ENCODE measurements at places on chromosomes 1 and 21. TPM values are rescaled to one million over a fixed set of nuclear protein-coding genes. Genes with fewer than 3 reads are reported as not detected.

DNA sequence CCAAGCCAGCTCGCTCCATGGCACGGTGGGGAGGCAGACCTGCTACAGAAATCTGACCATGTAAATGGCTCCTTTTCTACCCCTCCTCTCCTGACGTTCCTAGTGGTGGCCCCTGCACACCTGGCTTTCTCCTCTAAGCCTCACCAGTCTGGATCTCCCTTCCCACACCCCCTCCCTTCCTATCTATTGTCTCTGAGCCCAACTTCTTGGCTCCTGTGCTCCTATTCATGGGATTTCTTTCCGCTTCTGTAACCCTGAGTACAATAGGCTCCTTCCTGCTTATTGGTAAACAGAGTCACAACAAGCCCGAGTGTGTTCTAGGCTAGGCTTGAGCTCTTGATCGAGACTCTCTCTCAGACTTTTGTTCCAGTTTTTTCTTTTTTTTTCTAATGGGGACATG, 17.6 kb downstream of the OPTC start:
- no peaks in the 10 kb centered on the region for H3K27me3 ChIP-seq
- H3K4me3 ChIP-seq = no peak overlapping the region
- H3K4me1 ChIP-seq = peaks cover 75% of the 10 kb centered on the region
- H3K27ac ChIP-seq = peak overlapping the region; percentile 85

- no peak for DNase-seq
- no peaks in the 10 kb centered on the region for H3K4me1 ChIP-seq
- peaks cover 96% of the 10 kb centered on the region for H3K36me3 ChIP-seq
Measured at GRCh38 chr1:17655922-17656321, 99.2 kb upstream of the ACTL8 start.

DNA sequence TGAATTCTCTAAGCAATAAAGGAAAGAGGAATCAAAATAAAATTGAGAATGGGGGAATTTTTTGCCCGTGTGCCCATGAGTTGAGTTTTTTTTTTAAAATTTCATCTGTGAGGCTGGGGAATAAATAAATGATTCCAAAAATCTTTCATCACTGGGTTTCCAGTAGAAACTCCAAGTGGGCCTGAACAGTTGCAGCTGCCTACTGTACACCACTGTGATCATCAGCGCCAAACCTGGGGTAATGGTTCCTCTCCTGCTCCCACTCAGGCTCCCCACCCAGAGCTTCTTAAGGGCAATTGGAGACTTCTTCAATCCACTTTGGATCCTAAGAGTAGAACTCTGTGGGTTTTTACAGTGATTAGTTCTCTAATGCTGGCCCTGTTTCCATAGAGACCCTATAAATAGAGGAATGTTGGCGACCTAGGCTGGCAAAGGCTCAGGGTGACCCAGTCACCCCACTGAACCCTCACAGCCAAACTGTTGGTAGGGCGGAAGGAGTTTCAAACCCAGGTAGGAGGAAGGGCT, 9.3 kb downstream of the TMCC2 start:
- H3K36me3 ChIP-seq = no peaks in the 10 kb centered on the region
- DNase-seq = no peak
- H3K4me3 ChIP-seq = no peak overlapping the region
- H3K27ac ChIP-seq = no peak overlapping the region
- H3K27me3 ChIP-seq = no peaks in the 10 kb centered on the region

DNA sequence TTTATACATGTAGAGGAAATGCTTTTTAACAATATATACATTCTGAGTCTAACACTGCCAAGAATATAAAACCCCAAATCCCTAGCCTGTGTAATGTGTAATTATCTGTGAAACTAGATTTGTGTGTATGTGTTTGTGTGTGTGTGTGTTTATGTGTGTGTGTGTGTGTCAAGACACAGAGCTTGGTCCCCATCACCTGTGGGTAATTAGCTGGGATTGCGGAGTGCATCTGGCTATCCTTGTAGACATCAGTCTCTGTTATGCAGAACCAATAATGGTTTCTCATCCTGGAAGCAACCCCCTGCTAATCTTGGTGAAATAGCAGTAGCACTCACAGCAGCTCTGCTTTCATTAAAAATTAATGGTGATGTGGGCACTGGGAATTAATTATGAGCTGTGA, 26.3 kb upstream of the ST6GALNAC3 start:
- H3K4me1 ChIP-seq = peaks cover 11% of the 10 kb centered on the region
- H3K36me3 ChIP-seq = no peaks in the 10 kb centered on the region
- DNase-seq = no peak
- H3K4me3 ChIP-seq = no peak overlapping the region
- no peaks in the 10 kb centered on the region for H3K27me3 ChIP-seq

DNA sequence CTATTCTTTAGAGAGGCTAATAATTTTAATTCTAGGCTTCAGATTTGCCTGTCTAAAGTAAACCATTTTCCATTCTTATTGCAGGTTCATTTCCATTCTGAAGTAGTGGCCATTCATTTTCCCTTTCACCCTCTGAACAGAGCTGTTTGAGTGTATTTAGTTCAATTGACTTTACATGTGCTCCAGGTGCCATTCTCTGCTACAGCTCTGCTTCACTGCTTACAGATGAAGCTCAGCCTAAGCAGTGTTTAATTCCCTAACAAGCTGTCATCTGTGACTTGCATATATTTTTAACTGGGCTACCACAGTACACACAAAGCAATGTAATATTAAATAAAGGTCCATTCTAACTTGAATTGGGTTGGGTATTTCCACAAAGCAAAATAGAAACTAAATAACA, 1031.6 kb downstream of the KCNT2 start:
- no peak overlapping the region for H3K27ac ChIP-seq
- no peaks in the 10 kb centered on the region for H3K36me3 ChIP-seq
- H3K4me1 ChIP-seq = no peaks in the 10 kb centered on the region
- no peaks in the 10 kb centered on the region for H3K27me3 ChIP-seq
- no peak for DNase-seq

DNA sequence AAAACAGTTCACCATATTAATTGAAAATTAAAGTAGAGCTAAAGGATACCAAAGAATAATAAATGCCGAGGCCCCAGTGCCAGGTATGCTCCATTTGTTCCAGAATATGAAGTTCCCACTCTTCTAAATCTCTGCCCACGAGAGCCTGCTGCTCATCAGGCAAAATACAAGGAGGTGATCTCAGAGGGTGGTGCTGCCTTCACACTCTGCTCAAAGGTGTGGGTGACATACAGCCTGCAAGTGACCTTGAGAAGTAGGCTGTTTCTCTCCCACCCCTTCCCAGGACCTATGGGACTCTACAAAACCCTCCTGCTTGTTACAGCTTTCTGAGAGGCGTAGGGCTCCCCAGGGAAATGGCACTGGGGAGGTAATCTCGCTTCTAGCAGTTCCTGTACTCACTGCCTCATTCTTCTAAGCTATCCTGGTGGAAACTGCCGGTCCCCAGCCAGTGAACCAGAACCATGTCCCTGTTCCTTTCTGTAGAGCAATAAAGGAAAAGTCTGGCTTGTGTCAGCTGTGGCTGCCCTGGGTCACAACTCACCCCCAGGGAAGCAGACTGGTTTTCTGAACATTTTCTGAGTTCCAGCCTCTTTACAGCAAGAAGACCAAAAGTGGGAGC, 26.9 kb upstream of the DPT start:
- H3K36me3 ChIP-seq = no peaks in the 10 kb centered on the region
- peaks cover 14% of the 10 kb centered on the region for H3K4me1 ChIP-seq
- DNase-seq = no peak

DNA sequence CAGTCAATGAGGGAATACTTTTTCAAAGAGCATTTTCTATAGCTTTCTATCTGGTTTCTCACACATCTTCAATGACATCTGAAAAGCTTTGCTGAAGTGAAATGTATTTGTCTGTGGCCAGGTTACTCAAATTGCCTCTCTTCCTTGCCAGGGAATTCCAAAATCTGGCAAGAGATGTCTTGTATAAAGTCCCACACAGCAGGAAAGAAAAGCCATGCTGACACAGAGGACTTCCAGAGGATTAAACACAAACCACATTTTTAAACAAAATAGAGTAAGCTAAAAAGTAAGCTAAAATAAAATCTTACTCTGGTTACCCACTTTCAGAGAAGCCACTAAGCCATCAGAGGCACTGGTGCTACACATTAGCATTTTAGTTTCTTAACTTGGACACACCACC, 93.1 kb upstream of the BCAR3 start:
- no peak overlapping the region for H3K4me3 ChIP-seq
- no peaks in the 10 kb centered on the region for H3K4me1 ChIP-seq
- no peak for DNase-seq
- no peak overlapping the region for H3K27ac ChIP-seq
- H3K27me3 ChIP-seq = no peaks in the 10 kb centered on the region

GRCh38 chr1:161872506-161872905, 106.4 kb downstream of the ATF6 start:
- no peaks in the 10 kb centered on the region for H3K4me1 ChIP-seq
- no peak for DNase-seq
- no peaks in the 10 kb centered on the region for H3K36me3 ChIP-seq
- H3K4me3 ChIP-seq = no peak overlapping the region
- H3K27ac ChIP-seq = no peak overlapping the region

- no peak overlapping the region for H3K4me3 ChIP-seq
- no peak for DNase-seq
- H3K4me1 ChIP-seq = peaks cover 7% of the 10 kb centered on the region
- H3K36me3 ChIP-seq = no peaks in the 10 kb centered on the region
- H3K27me3 ChIP-seq = no peaks in the 10 kb centered on the region
- no peak overlapping the region for H3K27ac ChIP-seq
Measured at GRCh38 chr1:38546636-38547035, 312.9 kb downstream of the RRAGC start.

GRCh38 chr1:150273311-150273710, 721 bp downstream of the C1orf54 start:
- DNase-seq = no peak
- no peaks in the 10 kb centered on the region for H3K27me3 ChIP-seq
- peak overlapping the region; percentile 22 for H3K4me3 ChIP-seq
- H3K4me1 ChIP-seq = peaks cover 14% of the 10 kb centered on the region
- H3K27ac ChIP-seq = peak overlapping the region; percentile 74

Gene ERG
- 5.4 TPM for total RNA-seq

Gene HLX
- total RNA-seq = 36.7 TPM

Gene ZNF436
- 41.3 TPM for total RNA-seq

Gene FRRS1
- total RNA-seq = 3.9 TPM

Gene KPRP
- not detected for total RNA-seq

Gene SLAMF1
- 0.28 TPM for total RNA-seq

Gene ASPM
- total RNA-seq = under 0.01 TPM

Data from sigmoid colon (tissue), 7 donors.